Stimulated activated CD4-positive, alpha-beta T cell treated with anti-CD3 and anti-CD28 coated beads, Interleukin-12 subunit alpha, Interleukin-12 subunit beta, amount 100 ng/mL, for 4 hours (primary cell): ENCODE measurements at places on chromosomes 16 and 17.

GRCh38 chr17:5508810-5509209 lies 22.4 kb downstream of the MIS12 start:
- no peak for DNase-seq

DNA sequence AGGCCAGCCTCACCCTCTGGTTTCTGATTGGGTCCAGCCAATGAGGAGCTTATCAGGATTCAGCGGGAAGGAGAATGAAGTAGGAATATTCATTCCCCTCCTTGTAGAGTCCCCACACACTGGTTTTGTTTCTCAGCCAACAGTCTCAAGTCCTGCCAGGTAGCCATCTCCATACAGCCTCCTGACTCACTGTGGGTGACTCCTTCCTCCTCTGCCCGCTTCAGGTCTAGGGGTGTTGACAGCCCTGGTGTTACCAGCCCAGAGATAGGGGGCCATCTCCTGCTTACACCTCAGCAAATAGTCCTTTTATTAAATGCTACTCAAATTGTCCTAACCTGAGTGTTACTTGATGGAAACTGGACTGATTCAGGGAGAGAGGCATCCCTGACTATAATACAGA lies 4.0 kb upstream of the MFAP4 start:
- no peak for DNase-seq

GRCh38 chr16:23061669-23062068 lies 87.6 kb downstream of the USP31 start:
- no peak for DNase-seq

GRCh38 chr16:75865736-75866135 lies 139.4 kb upstream of the CPHXL start:
- no peak for DNase-seq

DNA sequence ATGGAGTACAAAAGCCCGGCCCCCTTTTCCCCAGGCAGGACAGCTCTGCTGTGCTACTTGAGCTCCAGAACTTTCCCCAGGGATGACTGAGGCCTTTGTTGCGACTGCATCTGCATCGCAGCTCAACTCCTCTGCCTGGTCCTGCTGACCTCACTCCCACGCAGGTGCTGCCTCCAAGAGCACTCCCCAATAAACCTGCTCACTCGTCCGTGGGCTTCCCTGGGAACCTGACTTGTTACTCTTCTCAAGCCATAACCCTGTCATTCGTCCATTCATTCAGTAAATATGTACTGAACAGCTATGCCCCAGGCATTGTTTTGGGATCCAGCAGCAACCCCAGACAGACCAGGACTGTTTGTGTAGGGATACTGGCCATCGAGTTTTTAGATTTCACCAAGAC lies 11.6 kb upstream of the RMI2 start:
- no peak for DNase-seq

GRCh38 chr16:51146256-51146924 lies 4.7 kb downstream of the SALL1 start:
- no peak for DNase-seq

DNA sequence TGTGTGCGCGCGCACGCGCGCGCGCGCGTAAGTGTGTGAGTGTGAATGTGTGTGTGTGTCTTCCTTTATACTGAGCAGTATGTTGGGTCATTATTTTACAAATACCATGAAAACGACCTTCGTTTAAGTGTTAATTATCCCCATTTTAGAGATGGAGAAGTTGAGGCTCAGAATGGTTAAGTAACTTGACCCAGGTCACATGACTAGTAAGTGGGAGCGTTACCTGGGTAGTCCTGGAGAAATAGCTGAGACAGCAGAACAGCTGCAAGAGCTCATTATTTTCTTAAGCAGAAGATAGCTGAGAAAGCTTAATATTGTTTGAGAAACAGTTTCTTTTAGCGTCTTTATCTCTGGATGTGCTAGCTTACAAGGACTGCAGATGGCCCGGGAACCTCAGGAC lies 78.8 kb downstream of the IRX3 start:
- no peak for DNase-seq

- DNase-seq = no peak
Observed at GRCh38 chr17:296906-297690, 55.5 kb downstream of the RPH3AL start.

GRCh38 chr16:50059111-50059510 lies 6.7 kb upstream of the HEATR3 start:
- DNase-seq = no peak

DNA sequence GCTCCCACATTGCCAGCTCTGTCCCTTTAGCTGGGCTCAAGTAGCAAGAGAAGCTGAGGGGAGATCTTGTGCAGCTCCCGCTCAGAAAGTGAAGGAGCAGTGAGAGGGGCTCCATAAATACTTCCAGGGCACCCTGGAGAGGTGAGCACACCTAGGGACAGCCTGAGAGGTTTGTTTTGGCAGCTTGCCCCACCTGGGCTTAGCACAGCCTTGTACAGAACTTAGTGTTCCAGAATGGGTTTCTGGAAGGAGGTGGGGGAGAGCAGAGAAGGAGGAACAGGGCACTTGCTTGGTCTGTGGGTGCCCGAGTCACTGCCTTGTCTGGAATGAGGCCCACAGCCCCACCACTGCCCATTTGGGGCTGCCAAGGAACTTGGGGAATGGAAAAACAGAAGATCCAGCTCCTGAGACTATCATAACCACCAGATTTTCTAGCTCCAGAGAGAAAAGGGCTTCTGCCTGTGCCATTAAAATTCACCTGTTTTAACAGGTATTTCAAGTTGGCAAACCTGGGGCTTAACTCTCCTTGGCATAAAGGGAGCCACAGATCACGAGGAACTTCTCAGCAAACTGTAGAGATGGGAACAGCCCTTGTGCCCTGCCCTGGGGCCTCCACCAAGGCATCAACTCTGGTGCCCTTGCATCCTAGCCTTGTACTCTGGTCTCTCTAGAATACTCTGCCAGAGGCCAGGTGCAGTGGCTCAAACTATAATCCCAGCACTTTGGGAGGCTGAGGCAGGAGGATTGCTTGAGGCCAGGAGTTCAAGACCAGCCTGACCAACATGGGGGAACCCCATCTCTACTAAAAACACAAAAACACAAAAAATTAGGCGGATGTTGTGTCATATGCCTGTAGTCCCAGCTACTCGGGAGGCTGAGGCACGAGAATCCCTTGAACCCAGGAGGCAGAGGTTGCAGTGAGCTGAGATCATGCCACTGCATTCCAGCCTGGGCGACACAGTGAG lies 1.9 kb downstream of the PRR15L start:
- DNase-seq = no peak

GRCh38 chr16:50735629-50736122 lies 6.2 kb upstream of the CYLD start:
- DNase-seq = no peak
